ENCODE measurements at places on chromosomes 13 and 19. TPM values are rescaled to one million over a fixed set of nuclear protein-coding genes. Genes with fewer than 3 reads are reported as not detected.

DNA sequence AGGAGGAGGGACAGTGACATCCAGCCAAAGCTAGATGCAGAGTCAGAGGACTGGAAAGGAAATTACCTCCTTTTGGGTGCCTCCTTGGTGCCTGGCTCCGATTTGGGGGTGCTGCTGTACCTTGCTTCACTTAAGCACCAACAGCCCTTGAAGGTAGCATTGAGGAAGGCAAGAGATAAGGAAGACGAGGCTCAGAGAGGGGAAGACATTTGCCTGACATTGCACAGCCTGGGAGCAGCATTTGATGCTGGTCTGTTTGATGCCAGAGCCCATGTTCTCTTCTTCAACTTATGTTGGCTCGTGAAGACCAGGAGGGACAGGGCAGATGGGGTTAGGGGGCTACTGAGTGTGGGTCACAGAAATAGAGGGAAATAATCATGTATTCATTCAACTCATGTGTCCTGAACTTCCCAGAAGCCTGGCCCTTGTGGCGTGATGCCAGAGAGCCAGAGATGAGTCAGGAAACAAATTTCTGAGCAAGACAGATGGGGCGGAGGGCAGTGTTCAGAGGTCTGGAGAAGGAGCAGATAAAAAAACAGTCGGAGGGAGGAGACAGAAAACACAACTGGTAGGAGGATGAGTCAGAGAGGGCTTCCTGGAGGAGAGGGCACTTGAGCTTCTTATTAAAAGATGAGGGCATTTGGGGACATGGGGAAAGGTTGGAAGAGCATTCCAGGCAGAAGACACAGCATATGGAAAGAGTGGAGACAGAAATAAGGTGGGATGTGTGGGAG, 3.0 kb upstream of the C19orf81 start:
- peak; percentile 38 for DNase-seq
- H3K27me3 ChIP-seq: peaks cover 26% of the 10 kb centered on the region
- no peaks in the 10 kb centered on the region for H3K36me3 ChIP-seq
- no peaks in the 10 kb centered on the region for H3K4me1 ChIP-seq
- no peak overlapping the region for H3K27ac ChIP-seq

- no peaks in the 10 kb centered on the region for H3K36me3 ChIP-seq
- H3K4me1 ChIP-seq: no peaks in the 10 kb centered on the region
- no peak overlapping the region for H3K4me3 ChIP-seq
- H3K27me3 ChIP-seq: no peaks in the 10 kb centered on the region
- no peak for DNase-seq
Measured at GRCh38 chr13:89432997-89433396, 1761.8 kb downstream of the SLITRK5 start.

- H3K4me3 ChIP-seq: no peak overlapping the region
- no peaks in the 10 kb centered on the region for H3K27me3 ChIP-seq
- H3K27ac ChIP-seq: no peak overlapping the region
- no peak for DNase-seq
- peaks cover 53% of the 10 kb centered on the region for H3K36me3 ChIP-seq
Measured at GRCh38 chr19:44972802-44973201, 17.6 kb downstream of the CLPTM1 start.

- H3K36me3 ChIP-seq: no peaks in the 10 kb centered on the region
- H3K4me3 ChIP-seq: no peak overlapping the region
- H3K4me1 ChIP-seq: peaks cover 15% of the 10 kb centered on the region
- peak; percentile 44 for DNase-seq
Measured at GRCh38 chr13:20713751-20714150, 10.3 kb downstream of the IL17D start.

DNA sequence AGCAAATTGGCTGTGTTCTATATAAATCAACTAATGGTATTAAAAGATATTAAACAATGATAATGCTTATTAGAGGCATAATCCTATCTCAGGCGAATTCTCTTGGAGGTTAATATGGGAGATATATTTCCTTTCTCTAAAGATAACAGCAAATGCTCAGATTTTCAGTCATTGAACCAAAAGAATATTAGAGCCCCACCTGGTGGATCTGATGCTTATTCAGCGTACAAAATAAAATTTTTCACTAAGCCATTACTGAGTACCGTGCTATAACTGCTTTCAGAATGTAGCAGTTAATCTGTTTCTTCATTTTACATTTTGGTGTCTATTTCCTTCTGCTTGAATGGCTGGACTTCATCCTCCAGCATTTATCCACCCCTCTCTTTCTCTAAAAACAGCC, 143.3 kb upstream of the IPO5 start:
- no peaks in the 10 kb centered on the region for H3K4me1 ChIP-seq
- H3K27ac ChIP-seq: no peak overlapping the region
- H3K27me3 ChIP-seq: no peaks in the 10 kb centered on the region
- peak; percentile 54 for DNase-seq
- no peaks in the 10 kb centered on the region for H3K36me3 ChIP-seq

Gene ANGPTL8
- total RNA-seq: not detected

DNA sequence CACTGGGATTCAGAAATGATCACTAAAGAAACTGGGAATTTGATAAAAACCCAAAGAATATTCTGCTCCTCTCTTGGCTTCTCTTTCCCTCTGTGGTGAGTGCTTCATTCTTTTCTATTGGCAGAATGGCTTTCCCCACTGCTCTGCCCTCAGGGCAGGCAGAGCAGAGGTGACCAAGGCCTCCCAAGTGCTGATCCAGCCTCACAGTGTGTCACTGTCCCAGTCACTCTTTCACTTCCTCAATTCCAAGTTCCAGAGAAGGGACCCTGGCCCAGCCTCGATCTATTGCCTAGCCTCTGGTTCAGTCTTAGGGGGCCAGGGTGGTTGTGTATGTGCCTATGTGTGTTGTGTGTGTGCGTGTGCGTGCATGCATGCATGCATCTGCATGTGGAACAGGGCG, 180.6 kb upstream of the TMTC4 start:
- no peaks in the 10 kb centered on the region for H3K36me3 ChIP-seq
- no peaks in the 10 kb centered on the region for H3K4me1 ChIP-seq
- no peaks in the 10 kb centered on the region for H3K27me3 ChIP-seq

Gene PSG1
- not detected for total RNA-seq

Gene TMEM145
- 4.9 TPM for total RNA-seq
